ENCODE measurements at places on chromosomes 11 and 22.

DNA sequence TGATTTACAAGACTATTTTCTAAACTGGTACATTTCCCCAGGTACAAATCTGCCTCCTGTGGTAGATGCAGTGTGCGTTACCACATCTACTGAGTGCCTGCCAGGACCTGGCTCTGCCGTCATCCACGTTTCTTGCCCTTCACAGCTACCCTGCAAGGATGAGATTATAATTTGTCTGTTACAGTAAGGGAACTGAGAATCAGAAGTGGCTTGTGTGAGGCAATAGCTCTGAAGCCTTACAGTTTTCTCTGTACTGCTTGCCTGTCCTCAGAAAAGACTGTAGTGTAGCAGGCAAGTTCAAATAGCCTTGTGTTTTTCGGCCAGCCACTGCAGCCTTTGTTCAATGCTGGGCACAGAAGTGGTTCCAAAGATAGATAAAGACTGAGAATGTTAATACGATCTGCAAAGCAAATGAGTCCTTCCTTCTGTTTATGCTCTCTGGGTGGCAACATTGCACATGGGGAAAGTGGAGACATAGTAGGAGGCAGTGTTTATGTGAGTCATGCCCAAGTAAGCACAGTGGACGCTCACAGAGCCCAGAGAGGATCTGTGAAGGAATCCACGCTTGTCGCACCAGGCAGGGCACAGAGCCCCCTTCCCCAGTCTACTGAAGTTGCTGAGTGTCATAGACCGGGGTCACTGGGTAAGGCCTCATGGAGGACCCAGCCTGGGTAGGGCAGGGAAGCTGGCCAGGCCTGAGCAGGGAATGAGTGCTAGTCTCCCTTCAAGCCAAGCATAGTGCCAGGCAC is 49.1 kb downstream of the MICAL2 start:
- DNase-seq: no peak

DNA sequence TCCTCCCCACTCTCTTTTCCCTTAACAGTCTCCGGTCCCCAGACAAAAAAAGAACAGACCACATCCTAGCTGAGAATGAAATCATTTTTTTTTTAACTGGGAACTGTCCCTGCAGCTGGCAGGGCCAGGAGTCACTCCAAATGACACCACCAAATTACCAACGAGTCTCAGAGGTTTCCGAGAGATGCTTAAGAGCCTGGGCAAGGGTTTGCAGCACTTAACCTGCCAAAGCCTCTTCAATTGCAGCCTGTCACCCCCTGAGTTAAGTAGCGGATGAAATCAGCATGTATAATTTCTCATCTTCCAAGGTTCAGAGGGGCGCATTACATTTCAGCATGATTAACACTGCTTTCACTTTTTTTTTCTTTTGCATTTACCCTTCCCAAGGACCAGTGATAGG is 71.8 kb downstream of the TENM4 start:
- no peak for DNase-seq

GRCh38 chr11:19714387-19715363 is 2.0 kb downstream of the NAV2 start:
- no peak for DNase-seq

DNA sequence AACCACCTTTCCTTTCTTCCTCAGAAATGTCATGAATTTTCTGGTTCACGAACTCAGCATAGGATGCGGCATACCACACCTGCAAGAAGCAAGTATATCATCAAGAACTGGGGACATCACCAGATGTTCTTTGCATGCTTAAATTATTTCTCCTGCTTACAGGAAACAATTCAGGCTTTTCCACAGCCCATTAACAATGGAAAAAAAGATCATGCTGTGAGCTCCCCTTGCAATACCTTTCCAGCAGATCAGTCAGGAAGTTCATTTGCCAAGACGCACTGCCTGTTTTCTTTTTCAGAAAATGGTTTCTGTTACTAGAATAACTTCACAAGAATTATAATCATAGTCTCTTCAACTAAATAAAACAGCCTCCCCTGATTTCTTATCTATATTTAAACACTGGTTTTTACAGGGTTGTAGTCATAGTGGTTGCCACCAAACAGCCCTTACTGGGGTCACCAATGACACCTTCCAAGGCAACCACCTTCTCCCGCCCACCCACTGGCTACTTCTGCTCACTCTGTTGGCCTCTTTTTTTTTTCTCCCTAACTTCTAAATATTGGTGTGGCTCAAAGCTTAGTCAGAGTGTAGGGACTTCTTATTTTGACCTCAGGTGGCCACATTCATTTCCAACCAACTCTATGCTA is 42.3 kb upstream of the NFRKB start:
- DNase-seq: no peak

DNA sequence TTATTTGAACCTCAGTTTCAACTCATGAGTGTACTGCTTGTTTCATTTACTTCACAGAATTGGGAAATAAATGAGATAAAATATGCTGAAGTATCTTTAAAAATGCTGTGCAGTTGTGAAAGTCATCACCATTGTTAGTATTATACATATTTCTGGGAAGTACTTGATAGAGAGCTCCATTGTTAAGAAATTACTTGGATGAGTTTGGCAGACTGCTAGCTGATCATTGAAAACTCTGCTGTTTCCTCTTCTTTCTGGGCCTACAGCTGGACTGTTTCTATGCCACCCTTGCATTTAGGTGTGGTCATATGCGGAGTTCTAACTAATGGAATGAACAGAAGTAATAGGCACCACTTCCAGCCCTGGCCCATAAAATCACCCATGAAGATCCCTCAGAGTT is 10.0 kb downstream of the SIK2 start:
- DNase-seq: no peak

DNA sequence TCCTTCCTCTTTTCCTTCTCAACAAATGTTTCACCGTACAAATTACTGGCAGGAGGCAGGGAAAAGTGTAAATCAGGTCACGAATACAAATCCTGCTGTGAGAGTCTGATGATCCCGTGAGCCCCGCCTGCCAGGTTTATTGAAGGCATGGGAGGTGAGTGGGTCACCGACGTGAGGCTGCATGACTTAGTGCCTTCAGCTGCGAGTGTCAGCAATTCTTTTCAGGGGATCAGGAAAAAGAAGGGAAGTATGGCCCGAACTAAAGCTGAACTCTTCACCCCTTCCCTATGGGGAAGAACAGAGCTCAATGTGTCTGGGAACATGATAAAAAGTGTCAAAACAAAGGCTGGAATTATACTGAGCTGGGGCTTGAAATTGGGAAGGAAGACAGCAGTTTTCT is 166.2 kb downstream of the OPCML start:
- DNase-seq: no peak

DNA sequence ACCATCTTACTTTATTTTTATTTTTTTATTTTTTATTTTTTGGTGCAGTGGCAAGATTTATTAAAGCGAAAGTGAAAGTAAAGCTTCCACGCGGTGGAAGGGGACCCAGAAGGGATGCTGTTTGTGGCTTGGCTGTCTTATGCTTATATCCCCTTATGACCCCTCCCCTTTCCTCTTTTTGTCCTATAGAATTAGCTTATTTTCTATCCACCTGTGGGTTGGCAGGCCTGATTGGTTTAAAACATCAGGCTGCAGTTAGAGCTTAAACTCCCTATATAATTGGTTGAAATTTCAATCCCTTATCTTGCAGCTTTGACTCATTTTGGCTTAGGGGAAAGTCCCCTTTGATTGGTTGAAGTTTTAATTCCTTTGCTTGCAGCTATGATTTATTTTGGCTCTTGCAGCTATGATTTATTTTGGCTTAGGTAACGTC is 50.5 kb downstream of the NNMT start:
- peak; percentile 14 for DNase-seq

GRCh38 chr11:129751511-129751910 is 64.1 kb upstream of the TMEM45B start:
- no peak for DNase-seq

DNA sequence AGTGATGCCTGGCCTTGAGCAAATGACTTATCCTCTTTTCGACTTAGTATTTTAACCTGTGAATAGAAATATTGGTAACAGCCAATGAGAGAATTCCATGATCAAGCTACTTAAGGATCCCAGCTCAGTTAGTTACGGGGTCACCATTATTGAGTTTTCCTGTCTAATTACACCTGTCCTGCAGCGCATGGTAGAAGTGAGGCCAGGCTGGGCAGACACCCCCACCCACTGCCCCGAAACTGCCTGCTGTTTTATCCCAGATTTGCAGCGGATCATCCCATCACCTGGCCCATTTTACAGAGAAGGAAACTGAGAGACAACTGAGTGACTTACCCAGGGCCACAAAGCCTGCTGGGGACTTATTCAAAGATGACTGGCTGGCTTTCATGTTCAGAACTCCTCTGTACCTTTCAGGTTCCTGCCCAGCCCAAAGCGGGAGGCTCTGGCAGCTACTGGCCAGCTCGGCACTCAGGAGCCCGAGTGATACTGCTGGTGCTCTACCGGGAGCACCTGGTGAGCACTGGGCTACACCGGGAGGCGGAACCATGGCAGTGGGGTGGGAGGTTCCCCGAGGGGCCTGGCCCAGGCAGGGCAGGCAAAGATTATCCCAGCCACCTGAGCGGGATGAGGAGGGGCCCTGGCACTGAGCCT is 1.4 kb downstream of the MUS81 start:
- no peak for DNase-seq

- DNase-seq: no peak
Observed at GRCh38 chr22:46900549-46900948, 138.1 kb downstream of the TBC1D22A start.

GRCh38 chr11:66842501-66842895 is 743 bp upstream of the RCE1 start:
- no peak for DNase-seq

DNA sequence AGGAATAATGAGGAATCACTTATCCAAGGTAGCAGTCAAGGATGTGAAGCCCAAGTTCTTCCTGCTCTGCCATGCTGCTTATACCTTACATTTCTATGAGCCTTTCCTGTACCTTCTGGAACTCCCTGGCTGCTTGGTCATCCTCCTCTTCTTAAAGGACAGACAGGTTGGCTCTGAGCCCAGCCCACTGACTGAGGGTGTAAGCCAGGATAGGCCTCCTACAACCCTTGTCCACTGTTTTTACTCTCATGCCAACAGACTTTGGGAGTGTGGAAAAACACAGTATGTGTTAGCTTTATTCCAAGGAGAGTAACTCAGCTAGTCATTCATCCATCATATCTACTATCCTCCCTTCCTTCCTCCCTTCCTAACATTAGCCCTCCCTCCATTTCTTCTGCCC is 47.5 kb downstream of the IRAG1 start:
- DNase-seq: no peak

- DNase-seq: no peak
Observed at GRCh38 chr11:107116358-107116757, 98.1 kb upstream of the GUCY1A2 start.

- no peak for DNase-seq
Observed at GRCh38 chr11:86740628-86741483, 59.5 kb upstream of the PRSS23 start.

GRCh38 chr11:125591649-125592304 is 875 bp upstream of the STT3A start:
- DNase-seq: peak; percentile 14

DNA sequence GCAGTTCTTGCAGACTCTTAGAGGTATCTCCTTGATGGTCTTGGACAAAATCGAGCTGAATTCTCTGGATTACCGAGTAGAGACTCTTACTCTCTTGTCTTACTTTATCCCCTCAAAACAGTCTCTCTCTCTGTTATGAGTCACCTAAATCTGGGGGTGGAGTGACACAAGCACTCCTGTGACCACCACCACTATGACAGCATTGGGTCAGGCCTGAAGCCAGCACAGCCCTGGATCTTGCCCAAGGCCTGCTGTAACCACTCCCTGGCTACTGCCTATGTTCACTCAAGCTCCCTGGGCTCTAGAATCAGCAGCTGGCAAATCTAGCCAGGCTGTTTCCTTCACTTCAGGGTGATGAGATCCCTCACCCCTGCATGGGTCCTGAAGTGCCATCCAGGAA is 662.5 kb downstream of the LUZP2 start:
- DNase-seq: no peak

GRCh38 chr22:47837703-47838102 is 1075.3 kb downstream of the TBC1D22A start:
- no peak for DNase-seq

DNA sequence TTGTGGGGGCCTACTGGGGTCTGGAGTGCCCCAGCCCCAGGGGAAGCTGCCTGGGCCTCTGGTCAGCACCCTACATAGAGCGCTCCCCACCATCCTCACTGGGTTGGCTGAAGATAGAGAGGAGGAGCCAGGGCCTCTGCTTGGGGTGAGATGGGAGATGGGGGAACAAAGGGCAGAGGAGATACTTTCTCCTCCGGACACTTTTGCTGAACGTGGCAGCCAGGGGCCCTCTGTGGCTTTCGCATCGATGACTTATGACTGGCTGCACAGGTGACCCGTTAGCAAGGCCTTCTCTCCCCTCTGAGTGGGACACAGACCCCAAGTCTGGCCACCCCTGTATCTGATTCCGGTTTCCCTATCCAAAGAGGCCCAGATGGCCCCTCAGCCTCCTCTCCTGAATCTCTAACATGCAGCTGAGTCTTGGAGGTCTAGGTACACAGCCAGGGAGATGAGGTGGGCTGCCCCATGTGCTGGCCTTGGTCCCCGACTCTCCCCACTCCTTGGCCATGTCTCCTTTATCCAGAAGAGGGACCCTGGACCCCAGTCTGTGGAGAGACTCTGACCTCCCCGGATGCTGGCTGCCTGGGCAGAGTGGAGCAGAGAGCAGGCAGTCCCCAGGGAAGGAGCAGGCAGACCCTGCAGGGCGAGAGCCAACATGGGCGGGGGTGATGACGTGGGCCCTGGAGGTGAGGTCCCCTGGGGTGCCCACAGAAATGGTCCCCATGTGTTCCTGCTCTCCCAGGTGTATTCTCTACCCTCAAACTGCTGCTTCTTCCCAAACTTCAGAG is 59.3 kb upstream of the NECTIN1 start:
- DNase-seq: no peak

DNA sequence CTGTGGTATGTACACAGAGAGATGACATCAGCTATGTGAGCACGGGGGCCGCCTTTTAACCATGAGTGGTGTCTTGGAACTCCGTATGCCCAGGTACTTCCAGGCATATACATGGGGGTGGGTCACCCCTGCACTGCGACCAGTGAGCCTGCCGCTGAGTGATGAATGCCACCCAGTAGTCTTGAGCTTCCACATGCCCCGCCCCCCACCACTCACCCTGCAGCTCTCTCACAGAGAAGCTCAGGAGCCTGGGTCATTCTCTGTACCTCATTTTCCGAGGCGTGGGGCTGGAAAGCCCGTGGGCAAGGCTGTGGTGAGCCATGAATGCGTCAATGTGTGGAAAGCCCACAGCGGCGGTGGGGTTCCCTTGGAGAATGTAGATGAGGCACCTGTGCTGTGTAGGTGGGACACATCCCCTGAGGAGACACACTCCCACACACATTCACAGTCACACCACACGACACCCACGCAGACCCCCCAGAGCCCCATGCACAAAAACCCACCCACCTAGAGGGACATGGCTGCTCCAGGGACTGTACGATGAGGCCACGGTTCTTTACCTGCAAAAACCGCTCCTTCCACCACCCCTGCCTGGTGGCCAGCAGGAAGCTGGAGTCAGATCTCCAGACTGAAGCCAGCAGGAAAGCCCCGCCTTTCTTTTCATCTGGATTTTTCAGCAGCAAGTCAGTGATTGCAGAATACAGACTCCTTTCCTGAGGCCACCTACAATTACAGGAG is 67.6 kb downstream of the PIWIL3 start:
- no peak for DNase-seq

DNA sequence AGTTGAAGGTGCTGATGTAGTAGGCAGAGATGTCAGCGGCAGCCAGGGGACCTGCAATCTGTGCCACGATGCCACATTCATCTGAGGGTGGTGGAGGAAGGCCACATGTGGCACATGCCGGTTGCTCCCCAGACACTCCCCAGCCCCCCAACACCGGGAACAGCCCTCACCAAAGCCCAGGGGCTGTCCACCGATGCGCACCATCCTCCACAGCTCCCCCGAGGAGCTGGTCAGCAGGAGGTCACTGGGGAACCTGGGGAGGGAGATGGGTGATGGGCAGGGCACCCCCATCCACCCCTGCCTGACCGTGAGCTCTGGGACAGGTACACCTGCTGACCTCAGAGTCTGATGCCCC is 3.5 kb downstream of the CASTOR1 start:
- no peak for DNase-seq

Data from CD4-positive, alpha-beta T cell treated with Interleukin-4 for 4 hours (primary cell).